Stimulated activated naive CD8-positive, alpha-beta T cell treated with anti-CD3 and anti-CD28 coated beads, Interleukin-15, Interleukin-2, amounts not matched to agents 100 U/mL and 50 U/mL, for 24 hours (primary cell): ENCODE measurements at places on chromosomes 3 and 15.
A peak's percentile ranks its signal among the peaks of the same experiment; 100 is the strongest.

- DNase-seq = no peak
Measured at GRCh38 chr3:62875558-62876002, 364 bp upstream of the CADPS start.

DNA sequence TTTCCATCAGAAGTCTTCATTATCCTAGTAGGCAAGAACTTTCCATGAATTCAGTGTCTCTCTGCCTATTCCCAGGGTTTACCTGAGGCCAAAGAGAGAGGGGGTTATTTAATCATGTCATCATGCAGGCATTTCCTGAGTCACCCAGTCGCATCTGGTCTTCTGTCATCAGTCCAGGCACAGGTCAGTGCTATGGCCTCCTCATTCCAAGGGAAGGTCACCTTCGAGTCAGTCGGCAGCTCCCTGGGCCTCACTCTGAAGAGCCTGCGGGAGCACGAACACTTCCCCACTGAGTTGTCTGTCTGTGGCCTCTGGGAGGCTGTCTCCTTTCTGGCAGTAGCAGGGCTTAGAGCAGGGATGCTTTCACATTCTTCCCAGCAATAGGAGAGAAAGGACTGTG, 26.2 kb upstream of the LRTM1 start:
- no peak for DNase-seq

- DNase-seq = peak; percentile 52
Measured at GRCh38 chr3:32951410-32951811, at the start of gene CCR4. Gene CCR4 (plus strand): TSS chr3:32951644. CDS start chr3:32953423, 1,779 bp downstream.

GRCh38 chr15:95932676-95933075, 397.8 kb upstream of the NR2F2 start:
- DNase-seq = no peak

GRCh38 chr3:12884790-12885582, 43.6 kb upstream of the RPL32 start:
- no peak for DNase-seq

GRCh38 chr3:150741497-150742140, 21.4 kb downstream of the SIAH2 start:
- no peak for DNase-seq

DNA sequence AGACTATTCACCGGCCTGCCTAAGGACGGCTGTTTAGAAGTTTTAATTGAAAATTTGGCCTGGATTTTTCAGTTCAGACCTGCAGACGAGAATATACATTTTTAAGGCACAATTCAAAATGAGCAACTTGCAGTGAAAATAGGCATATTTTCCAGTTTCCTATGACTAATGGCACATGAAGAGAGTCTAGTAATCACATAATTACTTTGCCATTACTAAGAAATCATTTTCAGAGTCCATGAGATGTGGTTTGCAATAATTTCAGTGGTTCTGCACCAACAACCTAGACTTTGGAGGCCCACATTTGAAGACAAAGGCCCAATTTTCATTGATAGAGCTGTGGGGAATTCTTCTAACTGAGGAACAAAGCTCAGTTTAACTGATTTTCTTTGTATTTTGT, 205.3 kb downstream of the SOX2 start:
- no peak for DNase-seq

DNA sequence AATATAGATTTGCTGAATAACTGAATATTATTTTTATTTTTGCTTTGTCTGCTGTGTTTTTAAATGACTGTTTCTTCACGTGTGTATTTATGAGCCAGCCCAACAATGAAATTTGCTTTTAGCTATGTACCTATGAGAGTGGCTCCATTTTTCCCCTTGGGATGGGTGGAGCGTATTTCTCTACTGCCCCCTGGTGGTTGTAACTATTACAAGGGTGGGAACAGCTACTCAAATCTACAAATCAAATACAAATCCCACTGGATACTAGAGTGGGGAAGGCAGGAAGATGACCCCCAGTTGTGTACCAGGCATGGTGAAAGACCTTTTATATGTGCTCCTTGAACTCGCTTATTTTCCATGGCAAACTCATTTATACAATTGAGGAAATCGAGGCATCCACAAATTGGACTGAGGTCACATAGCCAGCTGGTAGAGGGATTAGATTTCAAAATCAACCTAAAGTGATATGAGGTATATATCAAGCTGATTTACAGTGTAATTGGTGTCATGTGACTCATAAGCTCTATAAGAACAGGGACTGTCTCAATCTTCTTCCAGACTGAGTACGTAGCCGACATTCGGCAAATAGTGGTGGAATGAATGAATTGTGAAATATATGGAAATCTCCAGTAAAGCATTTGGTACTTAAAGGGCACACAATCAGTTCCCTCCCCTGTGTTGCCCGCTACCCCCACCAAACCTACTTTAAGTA, 69.5 kb upstream of the VEPH1 start:
- peak; percentile 17 for DNase-seq

- no peak for DNase-seq
Measured at GRCh38 chr3:72273615-72274014, 488.7 kb upstream of the PROK2 start.

DNA sequence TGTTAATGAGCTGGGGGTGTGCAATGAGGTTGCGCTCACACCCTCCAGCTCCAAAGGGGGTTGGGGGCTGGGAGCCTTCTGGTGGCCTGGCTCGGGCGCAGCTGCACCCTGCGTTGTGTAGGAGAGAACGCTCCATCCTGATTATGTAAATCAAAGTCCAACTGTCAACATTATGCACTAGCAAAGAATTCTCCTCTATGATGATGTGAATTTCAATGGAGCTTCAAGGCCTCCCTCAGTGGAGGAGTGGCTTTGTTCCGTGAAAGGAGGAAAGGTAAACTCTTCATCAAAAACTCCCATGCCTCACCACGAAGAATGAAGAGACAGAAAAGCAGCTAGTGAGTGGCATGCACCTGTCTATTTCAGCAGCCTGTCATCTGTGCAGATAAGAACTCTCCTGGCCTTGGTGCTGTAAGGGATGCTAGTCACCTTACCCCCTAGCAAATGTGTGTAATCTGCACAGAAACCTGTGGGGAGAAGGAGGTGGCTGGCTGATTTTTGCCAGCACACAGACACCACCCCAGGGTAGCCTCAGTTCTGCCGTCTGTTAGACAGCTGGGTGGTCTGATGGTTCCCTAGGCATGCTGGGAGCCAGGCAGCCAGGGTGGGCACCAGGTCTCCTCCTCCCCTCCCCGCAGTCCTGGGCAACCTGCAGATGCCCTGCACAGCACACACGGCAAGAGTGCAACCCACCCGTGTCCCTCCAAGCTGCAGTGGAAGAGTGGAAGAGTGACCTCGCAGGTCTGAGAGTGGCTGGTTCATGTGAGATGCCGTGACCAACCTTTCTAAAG, 47.0 kb upstream of the TRPM1 start:
- DNase-seq = no peak

DNA sequence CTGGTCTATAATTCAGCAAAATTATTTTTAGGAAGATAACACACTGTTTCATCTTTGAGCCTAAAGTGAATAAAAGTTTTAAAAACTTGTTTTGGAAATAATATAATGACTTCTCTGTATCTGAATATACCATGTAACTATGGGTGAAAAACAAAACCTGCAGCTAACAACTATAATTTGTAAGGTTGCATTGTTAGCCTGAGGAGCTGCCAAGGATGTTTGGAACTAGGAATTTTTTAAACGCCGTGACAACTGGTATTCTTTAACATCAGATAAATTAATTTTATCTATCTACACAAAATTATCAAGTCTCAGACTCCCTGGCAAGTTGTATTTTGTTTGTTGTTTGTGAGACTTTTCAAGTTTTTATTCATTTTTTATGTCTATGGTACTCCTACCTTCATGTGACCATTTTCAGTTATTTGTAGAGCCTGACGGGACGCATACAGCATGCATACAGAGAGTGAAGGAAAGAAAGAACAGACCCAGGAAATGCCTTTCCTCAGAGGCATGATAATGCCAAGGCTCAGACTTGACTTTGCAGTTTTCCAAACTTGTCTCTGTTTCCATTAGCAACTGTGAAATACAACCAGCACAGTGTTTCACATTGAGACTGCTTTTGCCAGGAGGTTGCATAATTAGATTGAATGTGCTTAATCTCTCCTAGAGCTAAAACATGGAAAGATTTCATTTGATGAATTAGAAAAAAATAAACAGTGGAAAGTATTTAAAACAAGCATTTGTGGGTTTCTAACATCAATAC, 60.8 kb upstream of the ARHGEF26 start:
- DNase-seq = no peak

GRCh38 chr15:73273181-73274002, 95.4 kb downstream of the HCN4 start:
- peak; percentile 49 for DNase-seq

- DNase-seq = no peak
Measured at GRCh38 chr3:45518376-45519135, 76.0 kb upstream of the LIMD1 start.

DNA sequence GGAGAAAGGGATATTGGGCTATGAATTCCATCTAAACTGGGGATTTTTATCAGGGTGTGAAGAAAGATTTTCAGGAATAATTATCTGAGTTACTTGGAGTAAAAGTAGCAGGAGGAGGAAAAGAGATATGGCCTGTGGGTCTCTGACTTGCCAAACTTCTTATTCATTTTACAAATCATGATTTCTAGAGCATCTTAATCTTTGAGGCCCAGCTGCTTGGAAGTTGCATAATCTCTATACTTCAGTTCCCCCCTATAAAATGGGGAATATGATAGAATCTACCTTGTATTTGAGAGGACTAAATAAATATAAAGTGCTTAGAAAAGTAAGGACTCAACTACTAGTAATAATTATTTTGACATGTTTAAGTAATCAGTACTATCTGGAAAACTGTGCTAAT, 11.0 kb upstream of the GABPB1 start:
- no peak for DNase-seq

DNA sequence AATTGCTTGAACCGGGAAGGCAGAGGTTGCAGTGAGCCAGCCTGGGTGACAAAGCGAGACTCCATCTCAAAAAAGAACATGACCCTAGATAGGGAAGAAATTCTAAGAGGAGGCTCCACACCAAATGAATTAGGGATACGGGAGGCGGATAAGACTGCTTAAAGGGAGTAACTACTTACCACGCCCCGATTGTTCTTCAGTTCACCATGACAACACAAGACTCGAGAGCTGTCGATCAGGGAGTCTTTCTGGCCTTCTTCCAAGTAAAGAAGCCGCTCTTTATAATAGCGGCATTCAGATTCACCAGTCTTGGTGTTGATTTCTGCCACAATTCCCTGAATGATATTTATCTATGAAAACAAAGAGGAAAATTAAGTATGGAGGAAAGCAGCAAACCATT, 53.9 kb upstream of the TASOR start:
- no peak for DNase-seq

GRCh38 chr3:143222981-143223380, 103.4 kb downstream of the CHST2 start:
- peak; percentile 17 for DNase-seq

- DNase-seq = no peak
Measured at GRCh38 chr15:56320861-56321260, 44.4 kb upstream of the TEX9 start.

- no peak for DNase-seq
Measured at GRCh38 chr3:13504161-13504831, 24.2 kb downstream of the HDAC11 start.

DNA sequence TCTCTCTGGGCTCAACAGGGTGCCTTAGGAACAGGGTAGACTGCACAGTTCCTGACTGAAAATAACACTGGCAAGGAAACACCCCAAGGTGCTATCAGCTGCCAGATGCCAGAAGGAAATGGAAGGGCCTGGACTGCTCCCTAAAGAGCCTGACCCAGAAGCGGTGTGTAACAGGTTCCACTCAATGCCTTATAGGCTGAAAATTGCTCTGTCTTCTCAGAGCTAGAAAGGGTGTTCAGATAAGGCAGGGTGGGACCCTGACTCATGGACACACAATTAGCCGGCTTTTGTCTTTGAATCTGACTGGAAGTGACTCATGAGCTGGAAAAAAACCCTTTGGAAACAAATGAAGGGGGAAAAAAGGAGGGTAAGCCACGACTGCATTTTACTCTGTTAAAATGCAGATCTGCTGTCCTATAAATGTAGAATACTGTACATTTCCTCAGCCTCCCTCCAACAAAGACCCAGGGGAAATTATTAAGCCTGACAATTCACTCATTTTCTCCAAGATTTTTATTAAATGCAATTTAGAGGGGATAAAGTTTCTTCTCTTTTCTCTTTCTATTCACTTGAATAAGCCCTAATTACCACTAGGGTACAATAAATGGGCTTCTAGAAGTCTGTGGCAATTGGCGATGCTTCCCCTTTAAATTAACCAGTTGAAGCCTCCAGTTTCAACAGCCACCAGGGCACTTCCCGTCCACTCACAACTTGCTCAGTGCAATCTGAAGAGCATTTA, 160.2 kb upstream of the TBL1XR1 start:
- DNase-seq = no peak

- DNase-seq = no peak
Measured at GRCh38 chr3:11091088-11091590, 63.2 kb upstream of the HRH1 start.

- no peak for DNase-seq
Measured at GRCh38 chr3:185981621-185982020, 43.8 kb upstream of the TRA2B start.

DNA sequence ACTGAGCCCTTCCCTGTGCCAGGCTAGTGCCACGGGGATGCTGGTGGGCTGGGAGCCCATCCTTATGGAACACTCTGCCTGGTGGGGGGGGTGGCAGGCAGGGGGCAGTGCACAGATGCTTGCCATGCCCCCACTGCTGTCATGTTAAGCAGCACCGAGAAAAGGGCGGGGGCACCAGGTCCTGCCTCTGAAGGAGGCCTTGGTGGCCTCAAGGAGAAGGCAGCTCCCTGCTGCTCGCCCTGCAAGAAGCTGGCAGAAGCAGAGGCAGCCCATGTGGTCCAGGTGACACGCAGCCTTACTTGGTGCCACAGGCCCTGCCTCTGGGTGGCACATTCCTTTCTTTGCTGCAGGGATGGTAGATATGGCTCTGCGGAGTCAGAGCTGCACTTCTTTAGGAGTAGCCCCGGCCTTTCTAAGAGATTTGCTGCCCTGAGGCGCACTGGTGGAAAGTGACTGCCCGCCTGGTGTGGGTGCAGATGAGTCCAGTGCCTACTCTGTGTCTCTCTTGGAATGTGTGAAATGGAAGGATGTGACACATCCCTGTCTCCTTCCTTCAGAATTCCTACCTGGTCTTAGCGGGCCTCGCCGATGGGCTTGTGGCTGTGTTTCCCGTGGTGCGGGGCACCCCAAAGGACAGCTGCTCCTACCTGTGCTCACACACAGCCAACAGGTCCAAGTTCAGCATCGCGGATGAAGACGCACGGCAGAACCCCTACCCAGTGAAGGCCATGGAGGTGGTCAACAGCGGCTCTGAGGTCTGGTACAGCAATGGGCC, 145.8 kb downstream of the LRRK1 start:
- no peak for DNase-seq
